ENCODE measurements at places on chromosomes 16 and 17.

DNA sequence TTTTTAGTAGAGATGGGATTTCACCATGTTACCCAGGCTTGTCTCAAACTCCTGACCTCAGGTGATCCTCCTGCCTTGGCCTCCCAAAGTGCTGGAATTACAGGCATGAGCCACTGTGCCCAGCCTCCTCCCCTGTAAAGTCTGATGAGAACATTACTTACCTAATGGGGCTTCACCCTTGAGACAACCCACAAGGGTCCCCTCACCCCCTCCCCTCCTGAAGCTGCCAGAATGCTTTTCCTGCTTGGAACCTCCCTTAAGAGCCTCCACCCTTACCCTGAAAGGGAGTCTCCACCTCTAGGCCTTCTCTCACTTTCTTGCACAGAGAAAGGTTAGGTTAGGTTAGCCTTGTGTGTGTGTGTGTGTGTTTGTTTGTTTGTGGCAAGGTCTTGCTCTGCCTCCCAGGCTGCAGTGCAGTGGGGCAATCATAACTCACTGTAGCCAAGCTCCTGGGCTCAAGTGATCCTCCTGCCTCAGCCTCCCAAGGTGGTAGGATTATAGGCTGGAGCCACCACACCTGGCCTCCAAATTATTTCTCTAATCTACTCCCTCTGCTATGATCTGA lies 8.9 kb downstream of the SLC5A11 start:
- no peak for DNase-seq

DNA sequence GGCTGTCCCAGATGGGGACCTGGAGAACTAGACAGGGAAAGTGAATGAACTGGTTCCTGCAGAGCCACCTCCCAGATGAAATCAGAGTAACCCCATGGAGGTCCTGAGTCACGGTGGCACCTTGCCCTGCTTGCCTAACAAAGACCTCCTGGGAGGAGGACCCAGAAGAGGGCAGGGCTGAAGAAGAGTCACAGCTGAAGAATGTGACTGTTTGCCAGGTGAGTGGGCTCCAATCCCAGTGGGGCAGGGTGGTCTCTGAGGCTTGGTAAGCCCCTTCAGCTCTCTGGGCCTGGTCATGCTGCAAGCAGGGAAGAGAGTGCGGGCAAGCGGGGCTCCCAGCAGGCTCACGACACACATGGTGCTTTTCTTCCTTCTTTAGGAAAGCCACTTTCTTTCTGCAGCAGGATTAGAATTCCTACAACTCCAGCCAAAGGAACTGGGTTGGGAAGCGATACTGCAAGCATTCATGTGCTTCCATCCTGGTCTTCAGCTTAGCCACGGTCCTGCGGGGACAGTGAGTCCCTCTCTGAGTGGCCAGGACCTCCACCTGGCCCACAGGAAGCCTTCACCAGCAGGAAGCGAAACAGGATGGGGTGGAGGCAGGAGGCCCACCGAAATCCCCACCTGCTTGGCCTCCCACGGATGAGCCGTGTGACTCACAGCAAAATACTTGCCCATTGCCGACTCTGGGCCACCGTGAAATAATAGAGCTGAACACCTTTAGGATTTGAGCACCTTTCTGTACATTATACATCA lies 4.3 kb downstream of the C16orf74 start:
- no peak for DNase-seq

DNA sequence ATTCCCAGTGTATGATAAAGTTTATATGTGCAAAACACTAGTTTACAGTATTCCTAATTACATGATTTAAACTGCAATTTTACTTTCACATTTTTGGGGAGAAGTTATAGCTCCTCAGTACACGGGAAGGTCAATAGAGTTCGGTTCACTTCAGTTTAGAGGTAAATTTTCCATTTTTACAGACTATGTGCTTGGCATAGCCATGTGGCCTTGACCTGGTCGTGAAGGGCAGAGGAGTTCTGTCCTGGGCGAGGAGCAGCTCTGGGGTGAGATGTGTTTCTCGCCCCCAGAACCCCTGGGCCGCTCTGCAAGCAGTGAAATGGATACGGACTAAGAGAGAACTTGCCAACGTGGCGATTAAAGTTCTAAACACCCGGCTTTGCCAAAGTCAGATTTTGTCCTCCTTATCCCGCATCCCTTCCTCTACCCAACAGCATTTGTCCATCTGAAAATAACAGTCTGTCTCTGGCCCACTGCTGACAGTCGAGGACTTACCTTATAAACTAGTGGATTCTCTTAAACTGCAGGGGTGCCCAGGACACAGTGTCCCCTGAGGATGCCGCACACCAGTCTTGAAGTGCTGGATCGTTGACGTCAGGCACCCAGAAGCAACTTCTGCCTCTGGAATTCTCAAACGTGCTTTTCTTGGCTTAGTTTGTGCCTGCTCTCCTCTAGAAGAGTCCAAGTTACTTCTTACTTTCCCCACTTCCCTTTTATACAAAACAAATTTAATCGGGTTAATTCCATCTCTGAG lies 1.5 kb upstream of the SIAH1 start:
- no peak for DNase-seq

- peak; percentile 86 for DNase-seq
These were observed 12.2 kb upstream of the TERF2 start for GRCh38 chr16:69397821-69398521.

- peak; percentile 93 for DNase-seq
These were observed 13.7 kb downstream of the PITPNC1 start for GRCh38 chr17:67390646-67391361.

DNA sequence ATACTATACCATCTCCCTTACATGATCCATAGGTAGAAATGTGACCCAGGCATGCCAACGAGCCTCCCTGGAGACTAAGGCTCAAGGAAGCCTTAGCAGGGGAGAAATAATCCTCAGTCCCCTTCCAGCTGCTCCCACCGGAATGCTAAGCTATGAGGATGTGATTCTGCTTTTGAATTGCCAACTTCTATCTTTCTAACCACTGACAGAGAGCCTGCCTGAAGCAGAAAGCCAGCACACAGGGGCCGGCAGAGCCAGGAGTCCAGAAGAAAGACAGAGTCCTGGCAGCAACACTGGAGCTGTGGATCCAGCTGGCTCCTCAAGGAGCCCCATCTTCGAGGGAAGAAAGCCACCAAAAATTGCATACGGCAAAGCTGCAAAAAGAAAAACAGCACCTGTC lies 579.6 kb upstream of the CDH5 start:
- DNase-seq = no peak

DNA sequence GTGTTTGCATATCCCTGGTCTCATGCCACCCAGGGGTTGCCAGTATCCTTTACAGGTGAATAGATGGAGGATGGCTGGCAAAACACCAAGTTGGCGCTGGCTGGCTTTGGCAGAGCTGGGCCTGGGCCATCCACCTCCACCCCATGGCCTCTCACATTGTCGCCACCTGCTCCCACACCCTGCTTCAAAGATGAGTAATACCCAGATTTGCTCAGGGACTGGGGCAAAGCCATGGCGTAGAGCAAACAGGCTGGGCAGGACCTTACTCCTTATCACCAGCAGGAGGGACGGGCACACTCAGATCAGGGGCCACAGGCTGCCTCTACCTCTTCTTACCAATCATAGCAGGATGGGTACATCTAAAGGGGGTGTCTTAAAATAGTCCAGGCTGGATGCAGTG lies 24.3 kb downstream of the PLA2G10 start:
- DNase-seq = no peak

GRCh38 chr16:68250951-68251350 lies 5.8 kb downstream of the PLA2G15 start:
- DNase-seq = no peak

- DNase-seq = peak; percentile 15
These were observed 31.3 kb downstream of the SPOP start for GRCh38 chr17:49646391-49647255.

GRCh38 chr17:5257124-5257523 lies 22.5 kb upstream of the SCIMP start:
- DNase-seq = no peak

Measured in foreskin melanocyte (primary cell).